ENCODE measurements at places on chromosomes 13 and 19.

DNA sequence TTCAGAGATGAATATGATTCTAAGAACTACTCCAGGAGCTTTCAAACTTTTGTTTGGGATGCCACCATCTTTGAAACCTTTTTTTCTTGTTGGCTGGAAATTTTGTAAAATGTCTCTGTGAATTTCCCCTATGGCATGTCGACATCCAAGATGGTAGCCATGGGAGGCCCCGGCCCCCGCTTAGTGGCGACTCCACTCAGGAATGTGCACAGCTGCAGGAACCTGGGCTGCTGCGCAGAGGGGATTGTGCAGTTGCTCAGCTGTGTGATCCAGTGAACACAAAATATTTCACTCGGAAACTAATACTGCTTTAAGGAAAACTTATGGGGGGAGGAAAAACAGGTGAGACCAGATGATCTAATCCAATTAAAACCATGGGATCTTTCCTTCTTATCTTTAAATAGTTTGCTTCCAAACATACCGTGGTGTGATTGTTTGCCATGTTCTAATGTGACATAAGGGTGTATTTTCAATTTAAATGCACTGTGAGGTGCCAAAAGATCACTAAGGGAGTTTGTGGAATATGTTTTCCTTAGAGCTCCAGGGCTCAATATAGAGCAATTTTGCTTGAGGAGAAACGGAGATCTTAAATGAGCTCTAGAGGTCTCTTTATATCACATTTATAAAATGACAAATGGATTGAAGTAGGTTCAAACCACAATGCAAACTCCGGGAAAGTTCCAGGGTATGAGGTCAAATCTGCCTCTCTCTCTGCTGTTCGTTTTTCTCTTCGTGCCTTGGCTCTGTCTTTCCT lies 497.7 kb downstream of the FGF9 start:
- DNase-seq, result no peak

GRCh38 chr19:42111811-42112210 lies 20.4 kb downstream of the POU2F2 start:
- no peak for DNase-seq

DNA sequence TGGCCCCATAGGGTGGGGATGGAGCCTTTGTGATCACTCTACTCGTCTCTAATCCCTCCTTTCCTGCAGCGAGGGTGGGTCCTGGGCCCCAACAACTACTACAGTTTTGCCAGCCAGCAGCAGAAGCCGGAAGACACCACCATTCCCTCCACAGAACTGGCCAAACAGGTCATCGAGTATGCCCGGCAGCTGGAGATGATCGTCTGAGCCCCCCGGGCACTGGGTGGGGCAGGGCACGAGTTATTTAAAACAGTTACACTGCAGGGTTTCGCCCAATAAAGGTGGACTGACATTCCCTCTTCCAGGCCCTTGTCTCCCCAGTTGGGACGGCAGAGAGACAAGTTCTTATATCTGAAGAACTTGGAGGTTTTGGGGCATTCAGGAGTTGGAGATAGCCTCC lies 4.7 kb downstream of the GGN start:
- DNase-seq, result no peak

GRCh38 chr13:87208636-87209035 lies 462.5 kb upstream of the SLITRK5 start:
- no peak for DNase-seq

DNA sequence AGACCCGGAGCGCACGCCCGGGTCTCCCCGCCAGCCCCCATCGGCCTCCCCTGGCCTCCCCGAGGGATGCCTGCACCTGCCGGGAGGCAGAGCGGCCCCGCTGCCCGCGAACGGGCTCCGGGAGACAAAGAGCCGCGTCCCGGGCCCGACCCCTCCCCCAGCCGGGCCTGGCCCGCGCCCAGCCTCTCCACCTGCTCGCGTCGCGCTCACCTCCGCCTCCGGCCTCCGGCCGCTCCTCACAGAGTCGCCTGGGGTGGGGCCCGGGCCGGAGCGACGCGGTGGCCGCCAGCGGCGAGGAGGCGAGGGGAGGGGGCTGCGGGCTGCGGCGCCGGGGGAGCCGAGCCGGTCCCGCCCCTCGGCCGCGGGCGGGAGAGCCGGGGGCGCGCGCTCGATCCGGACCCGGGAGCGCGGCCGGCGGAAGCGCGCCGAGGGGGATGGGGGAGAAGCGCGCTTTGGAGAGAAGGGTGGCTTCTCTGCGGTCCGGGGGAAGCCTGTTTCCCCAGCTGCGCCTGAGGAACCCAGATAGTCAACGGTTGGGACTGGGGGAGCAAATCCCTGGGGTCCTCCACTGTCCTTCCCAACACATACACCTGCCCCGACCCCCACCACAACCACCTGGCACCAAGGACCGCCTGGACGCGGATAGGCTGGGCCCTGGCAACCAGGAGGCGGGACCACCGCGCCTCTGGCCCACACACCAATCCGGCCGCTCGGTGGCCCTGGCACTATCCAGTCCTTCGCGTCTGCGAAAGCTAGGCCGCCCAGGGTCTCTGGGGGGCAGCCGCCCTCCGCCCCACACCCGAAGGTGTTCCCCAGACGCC lies at the start of gene PRR36:
TSS of gene PRR36 (minus strand) at position 315 of the 821 bp plus-strand sequence. CDS start 701 bp downstream, outside the sequence.
- no peak for DNase-seq

DNA sequence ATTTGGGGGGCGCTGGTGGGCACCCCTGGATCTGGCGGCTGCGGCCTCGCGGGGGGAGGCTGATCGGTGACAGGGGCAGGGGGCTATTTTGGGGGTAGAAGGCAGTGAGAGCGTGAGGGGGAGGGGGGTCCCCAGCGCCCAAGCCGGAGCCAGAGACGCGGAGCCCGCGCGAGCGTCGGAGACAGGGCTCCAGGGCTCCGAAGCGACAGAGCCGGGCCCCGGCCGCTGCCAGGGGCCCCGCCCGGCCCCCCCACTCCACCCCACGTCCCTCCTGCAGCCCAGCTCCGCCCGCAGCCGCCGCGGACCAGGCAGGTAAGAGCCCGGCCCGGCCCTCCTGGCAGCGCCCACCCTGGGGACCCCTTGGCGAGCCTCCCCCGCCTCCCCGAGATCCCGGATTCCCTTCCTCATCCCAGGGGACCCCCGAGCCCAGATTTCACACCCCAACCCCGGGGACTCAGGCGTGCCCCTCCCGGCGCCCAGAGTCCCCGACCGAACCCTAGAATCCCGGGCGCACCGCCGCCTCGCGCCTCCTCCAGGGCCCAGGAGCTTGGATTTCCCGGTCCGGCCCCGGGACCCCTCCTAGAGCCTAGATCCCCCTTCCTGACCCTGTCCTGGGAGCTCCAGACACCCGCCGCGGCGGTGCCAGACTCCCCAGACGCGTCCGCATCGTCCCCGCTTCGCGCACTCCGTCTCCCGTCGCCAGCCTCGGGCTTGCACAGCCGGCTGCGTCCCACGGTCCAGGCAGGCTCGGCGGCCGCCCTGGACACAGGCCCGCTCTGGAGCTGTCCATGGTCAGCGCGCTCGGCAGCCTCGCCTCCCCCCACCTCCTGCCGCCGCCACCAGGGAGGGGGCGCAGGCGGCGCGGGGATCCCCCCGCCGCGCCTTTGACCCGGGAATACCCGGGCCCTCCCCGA lies at the start of gene PPFIA3:
TSS of gene PPFIA3 (plus strand) at position 134 of the 914 bp plus-strand sequence. CDS start 8,330 bp downstream, outside the sequence.
- DNase-seq, result peak; percentile 68
